ENCODE measurements at places on chromosomes 13 and 19. TPM values are rescaled to one million over a fixed set of nuclear protein-coding genes. Genes with fewer than 3 reads are reported as not detected.

CGB2 gene
- not detected for total RNA-seq

TTC9B gene
- total RNA-seq, result not detected

DNA sequence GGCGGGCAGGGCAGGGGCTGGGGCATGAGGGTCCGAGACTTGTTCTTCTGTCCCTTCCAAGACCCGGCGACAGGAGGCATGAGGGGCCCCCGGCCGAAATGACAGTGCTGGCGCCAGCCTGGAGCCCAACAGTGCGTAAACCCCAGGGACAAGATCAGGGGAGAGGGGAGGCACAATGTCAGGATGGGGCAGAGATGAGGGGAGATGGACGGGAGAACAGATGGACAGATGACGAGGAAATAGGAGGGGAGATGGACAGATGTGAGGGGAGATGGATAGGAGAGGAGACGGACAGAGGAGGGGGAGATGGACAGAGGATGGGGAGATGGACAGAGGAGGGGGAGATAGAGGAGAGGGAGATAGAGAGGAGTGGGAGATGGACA, 518 bp downstream of the FLT3LG start:
- H3K4me3 ChIP-seq, result peak overlapping the region; percentile 80
- peak overlapping the region; percentile 52 for H3K27ac ChIP-seq
- no peak for DNase-seq
- H3K36me3 ChIP-seq, result peaks cover 5% of the 10 kb centered on the region

ZSCAN22 gene
- total RNA-seq, result 3.7 TPM

PSG2 gene
- total RNA-seq, result not detected

DNA sequence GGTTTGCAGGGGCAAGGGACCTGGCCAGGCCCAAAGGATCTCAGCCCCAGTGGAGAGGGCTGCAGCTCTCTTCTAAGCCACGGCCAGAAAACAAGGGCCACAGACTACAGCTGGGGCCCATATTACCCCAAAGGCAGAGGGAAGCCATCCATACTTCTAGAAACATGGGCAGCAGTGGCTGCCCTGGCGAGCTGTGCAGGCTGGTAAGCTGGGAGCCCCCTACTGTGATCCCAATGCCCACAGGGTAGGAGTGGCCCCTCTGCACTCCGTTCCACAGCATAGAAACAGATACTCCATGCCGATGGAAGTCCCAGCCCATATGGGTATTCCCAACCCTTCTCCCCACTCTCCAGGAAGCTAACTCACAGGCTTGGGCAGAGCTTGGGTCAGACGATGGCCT, 25.1 kb downstream of the VSTM2B start:
- DNase-seq, result no peak
- no peaks in the 10 kb centered on the region for H3K27me3 ChIP-seq
- no peaks in the 10 kb centered on the region for H3K4me1 ChIP-seq
- H3K27ac ChIP-seq, result no peak overlapping the region

GRCh38 chr19:46776927-46777911, 11.2 kb downstream of the SLC1A5 start:
- H3K4me3 ChIP-seq, result no peak overlapping the region

- no peaks in the 10 kb centered on the region for H3K36me3 ChIP-seq
- no peak within 1 kb of the TSS for H3K4me3 ChIP-seq
- no peaks in the 10 kb centered on the region for H3K4me1 ChIP-seq
- no peak for DNase-seq
These were observed at the start of gene ZNF556 for GRCh38 chr19:2867025-2867991. TSS of gene ZNF556 (plus strand) at chr19:2867335. CDS start at chr19:2867422, 87 bp downstream.

DAND5 gene
- total RNA-seq, result not detected

FFAR2 gene
- total RNA-seq, result not detected

- H3K27me3 ChIP-seq, result no peaks in the 10 kb centered on the region
- H3K4me1 ChIP-seq, result peaks cover 42% of the 10 kb centered on the region
- H3K27ac ChIP-seq, result peak overlapping the region; percentile 53
- DNase-seq, result no peak
- H3K4me3 ChIP-seq, result peak overlapping the region; percentile 33
These were observed 79.7 kb upstream of the MBNL2 start for GRCh38 chr13:97142452-97142851.

GRCh38 chr13:100872761-100873160, 198.2 kb upstream of the TMTC4 start:
- peaks cover 12% of the 10 kb centered on the region for H3K36me3 ChIP-seq
- H3K4me3 ChIP-seq, result no peak overlapping the region
- H3K4me1 ChIP-seq, result peaks cover 11% of the 10 kb centered on the region
- DNase-seq, result no peak

DDA1 gene
- total RNA-seq, result 46.3 TPM

LGI4 gene
- 0.32 TPM for total RNA-seq
